Activated naive CD8-positive, alpha-beta T cell treated with anti-CD3 and anti-CD28 coated beads for 36 hours (primary cell): ENCODE measurements at places on chromosomes 5 and 9. TPM values are rescaled to one million over a fixed set of nuclear protein-coding genes. Genes with fewer than 3 reads are reported as not detected.

DNA sequence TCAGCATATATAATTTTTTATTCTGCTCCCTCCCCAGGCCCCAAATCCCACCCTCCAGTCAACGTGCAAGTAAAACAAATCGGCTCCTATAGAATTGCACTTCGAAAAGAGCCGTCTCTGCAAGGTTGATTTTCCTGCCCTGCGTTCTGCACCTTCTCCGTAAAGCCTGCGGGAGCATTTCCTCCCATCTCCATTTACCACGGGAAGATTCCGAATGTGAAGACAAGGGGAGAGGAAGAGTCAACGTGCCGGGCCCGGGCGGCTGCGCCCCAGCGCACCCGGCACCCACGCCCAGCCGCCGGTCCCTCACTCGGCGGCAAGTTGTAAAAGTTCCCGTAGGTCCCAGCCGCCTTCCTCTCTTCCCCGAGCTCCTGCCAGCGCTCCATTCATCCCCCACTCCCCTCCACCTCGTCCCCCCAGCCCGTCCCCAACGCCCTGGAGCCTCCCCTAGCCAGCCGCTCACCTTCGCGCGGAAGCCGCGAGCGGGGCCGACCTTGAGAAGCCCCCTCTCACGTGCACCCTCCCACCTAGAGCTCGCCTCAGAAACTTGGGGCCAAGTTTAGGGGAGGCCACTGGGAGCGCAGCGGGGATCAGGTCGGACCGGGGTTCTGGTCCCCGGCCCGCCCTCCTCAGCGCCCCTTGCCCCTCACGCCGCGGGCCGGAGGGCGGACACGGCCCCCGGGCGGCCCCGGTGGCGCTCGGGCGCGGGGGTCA is 431 bp downstream of the BNC2 start:
- DNase-seq = no peak

DNA sequence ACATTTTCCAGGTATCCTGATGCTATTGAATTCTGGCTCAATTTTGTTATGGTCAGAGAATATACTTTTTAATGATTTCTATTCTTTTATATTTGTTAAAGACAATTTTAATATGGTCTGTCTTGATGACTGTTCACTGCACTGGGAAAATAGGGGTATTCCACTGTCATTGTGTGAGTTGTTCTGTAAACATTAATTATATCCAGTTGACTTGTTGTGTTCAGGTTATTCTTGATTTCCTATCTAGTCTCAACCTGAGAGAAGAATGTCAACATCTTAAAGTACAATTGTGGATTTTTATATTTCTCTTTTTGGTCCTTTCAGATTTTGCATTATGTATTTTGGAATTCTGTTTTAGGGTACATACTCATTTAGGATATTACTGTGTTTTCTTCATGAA is 59.9 kb upstream of the EXOC3 start:
- no peak for DNase-seq

The FAM221B gene
- not detected for total RNA-seq

- peak; percentile 7 for DNase-seq
These were observed 36.3 kb downstream of the PFDN1 start for GRCh38 chr5:140266471-140267200.

DNA sequence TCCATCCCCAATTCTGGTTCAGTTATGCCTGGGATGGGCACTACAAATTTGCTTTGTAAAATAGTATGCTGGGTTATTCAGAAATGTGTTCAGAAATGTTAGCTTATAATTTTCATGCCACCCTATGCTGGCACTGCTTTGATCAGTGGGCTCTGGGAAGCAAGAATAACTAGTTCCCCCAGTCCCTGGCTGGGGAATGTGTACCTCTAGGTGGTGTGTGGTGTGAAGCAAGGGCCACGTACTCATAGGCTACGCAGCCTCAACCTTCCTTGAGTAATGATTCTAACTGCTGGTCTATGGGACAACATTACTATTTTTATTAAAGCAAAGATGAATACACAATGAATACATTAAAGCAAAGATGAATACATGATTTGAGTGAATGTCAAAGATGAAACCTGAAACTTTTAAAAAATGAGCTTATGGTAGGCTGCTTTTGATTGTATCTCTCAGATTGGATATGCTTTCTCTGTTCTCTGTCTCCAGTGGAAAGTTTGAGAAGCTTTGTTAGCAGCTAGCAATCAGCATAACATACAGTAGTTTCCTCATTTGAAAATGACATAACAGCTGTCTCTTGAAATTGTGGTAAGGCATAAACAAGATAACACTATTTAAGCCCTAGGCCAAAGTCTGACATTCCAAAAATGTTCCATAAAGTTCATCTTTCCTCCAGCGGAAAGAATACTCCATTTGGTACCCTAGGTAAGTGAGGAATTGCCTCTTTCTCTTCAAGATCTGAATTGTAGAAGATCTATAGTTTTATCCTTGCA is 174.7 kb upstream of the NFIB start:
- no peak for DNase-seq

- no peak for DNase-seq
These were observed 141.4 kb downstream of the NPR3 start for GRCh38 chr5:32852535-32852934.

DNA sequence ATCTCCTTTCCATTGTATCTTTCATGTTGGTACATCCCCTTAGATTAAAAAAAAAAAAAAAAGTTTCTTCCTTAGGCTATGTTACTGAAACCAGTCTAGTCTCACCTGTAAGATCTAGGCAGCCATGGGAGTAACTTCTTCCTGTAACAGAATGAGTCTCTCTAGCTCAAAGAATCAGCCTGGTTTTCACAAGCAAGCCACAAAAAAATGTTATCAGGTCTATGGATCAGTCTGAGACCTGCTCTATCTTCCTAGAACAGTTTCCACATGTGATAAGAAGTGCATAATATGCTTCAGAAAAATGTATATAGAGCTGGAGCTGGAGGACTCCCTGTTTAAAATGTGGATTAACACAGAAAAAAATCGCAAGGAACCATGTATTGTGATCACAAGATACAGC is 53.8 kb downstream of the ARRDC3 start:
- no peak for DNase-seq
